ENCODE measurements at places on chromosomes 11 and 22.
A peak's percentile ranks its signal among the peaks of the same experiment; 100 is the strongest.

DNA sequence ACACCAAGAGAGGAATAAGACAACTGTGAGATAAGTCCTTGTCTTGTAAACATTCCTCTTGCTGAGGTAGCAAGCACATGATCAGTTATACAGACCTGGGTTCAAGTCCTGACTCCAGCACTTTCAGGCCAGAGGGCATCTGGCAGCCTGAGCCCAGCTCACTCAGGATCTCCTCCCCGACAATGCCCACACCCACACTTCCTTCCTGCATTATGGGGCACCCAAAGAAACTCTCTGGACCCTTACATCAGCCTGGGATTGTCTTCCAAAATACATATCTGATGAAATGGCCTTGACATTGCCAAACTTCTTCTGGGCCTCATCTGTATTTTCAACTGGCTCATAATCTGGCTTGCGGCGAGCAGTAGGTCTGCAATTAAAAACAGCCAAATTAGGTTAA, 48.6 kb downstream of the ARFGAP3 start:
- DNase-seq = no peak

DNA sequence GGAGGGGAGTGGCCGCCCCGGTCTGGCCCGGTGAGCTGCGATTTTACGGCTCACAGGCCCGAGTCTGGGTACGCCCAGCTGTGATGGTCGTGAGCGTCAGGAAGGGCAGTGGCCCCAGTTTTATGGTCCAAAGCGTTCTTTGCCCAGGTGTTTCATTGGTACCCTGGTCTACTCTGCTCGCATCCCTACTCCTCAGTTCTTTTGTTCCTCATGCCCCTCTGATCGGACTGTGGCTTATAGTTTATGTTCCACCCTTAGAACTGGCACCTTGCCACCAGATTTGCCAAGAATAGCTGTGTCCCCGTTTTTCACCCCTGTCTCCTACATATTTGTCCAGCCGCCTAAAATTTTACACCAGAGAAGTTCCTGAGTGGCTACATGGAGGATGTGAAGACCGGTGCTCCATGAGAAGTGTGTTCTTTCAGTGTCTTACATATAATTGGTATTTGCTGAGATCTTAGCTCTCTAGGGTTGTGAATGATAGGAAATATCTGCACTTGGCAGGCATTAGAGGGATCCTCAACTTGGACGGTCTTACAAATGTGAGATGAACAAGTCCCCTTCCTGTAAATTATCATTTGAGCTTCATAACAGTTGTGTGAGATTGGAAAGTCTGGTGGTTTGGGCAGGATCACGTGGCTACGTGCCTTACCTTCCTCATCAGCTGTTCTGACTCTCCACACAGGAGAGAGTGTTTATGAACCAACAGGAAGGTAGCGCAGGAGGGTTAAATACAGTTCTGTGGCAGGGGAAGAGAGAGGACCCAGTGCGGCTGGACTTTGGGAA, 1.1 kb downstream of the PANX1 start:
- DNase-seq = peak; percentile 46

- DNase-seq = no peak
Measured at GRCh38 chr11:65640483-65641296, 2.8 kb downstream of the SIPA1 start.

GRCh38 chr11:60118338-60118737, 29.9 kb downstream of the MS4A2 start:
- DNase-seq = no peak

GRCh38 chr11:337711-338110, 17.1 kb upstream of the IFITM3 start:
- DNase-seq = no peak

DNA sequence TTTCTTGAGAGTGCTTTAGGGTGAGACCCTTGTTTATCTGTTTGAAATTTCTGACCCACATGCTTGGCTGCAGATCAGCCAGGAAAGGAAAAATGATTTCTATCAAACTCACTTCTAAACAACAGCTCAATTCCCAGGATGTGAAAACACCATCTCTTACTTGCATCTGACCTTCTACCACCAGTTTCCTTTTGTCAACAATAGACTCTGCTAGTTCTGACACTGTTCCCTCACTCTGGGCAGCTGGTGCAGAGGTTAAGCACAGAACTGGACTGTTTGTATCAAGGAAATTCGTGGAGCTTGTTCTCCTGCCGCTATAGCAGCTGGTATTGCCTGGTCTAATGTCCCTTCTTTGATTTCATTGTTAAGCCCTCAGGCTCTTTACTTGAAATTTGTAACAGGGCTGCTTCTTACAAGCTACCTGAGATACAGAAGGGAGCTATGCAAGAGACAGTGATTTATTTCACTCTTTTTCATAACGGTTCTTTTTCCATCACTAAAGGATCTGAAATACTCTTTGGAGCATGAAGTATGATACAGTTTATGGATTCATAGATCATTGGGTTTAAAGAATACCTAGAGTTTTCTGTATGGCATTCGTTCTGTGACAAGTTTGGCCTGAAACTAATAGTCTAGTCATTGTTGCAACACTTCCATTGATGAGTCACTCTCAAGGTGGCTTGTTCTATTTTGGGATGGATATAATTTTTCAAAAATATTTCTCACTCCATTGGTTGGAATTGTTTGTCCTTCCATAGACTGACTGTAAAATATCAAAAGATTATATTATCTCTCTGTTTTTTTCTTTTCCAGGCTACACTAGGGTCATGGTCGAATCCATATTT, 178.2 kb upstream of the ZC3H12C start:
- DNase-seq = no peak

DNA sequence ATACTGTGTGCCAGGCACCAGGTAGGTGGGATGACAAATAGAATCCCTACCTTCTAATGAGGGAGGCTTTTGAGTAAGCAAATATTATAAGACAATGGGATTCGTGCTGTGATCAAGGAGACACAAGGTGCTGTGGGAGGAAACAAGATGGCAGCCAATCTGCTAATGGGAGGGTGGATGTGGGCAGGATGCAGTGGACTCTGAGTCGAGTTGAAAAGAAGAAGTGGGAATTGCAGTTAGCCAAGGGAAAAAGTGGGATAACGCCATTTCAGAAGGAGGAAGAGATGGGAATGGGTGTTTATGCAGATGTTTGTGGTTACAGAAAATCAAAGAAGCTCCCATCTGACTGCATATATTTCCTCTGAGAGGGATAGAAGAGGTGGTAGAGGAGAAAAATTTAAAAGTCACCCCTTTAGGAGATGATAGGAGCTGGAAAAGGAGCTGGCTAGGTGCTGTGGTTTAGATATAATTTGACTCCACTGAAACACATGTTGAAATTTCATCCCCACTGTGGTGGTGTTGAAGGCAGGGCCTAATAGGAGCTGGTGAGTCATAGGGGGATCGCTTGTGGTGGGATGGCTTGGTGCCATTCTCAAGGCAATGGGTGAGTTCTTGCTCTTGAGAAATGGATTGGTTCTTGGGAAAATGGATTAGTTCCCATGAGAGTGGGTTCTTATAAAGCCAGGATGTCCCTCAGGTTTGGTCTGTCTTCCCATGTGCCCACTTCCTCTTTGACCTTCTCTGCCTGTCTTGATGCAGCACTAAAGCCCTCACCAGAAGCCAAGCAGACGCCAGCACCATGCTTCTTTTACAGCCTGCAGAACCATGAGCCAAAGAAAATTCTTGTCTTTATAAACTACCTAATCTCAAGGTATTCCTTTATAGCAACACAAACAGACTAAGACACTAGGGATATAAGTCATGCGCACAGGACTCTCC, 30.0 kb upstream of the POU2AF1 start:
- no peak for DNase-seq

DNA sequence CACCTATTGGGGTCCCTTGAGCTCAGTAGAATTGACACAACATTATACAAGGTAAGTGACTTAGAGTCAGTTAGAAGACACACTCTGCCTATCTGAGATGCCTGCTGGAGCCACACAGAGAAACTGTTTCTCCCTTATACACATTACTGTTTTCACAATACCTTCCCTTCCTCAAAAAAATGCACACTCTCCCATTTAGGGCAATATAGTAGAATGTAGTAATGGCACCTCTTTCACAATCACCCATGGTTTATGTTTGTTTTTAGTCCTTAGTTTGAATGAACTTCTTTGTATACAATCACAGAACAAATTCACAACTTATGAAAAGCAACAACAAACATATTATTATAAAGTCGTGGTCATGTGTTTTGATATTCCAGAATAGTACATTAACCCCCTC, 14.3 kb downstream of the OR52H1 start:
- no peak for DNase-seq

DNA sequence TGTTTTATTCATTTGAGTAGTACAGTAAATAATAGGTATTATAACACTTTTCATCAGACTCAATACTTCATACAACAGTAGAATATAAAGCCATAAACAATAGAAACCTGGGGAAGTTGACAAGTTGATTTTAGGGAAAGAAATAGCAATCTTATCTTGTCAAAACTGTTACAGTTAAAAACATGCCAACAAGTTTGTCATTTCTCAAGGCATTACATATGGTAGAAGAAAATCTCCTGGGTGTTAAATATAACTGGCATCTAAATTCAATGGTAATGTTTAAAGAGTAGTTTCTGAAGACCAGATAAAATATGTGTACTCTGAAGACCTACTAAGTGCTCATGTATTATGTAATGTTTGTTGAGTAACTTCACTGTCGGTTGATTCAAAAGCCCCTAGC, 75.1 kb downstream of the LRRC4C start:
- no peak for DNase-seq

DNA sequence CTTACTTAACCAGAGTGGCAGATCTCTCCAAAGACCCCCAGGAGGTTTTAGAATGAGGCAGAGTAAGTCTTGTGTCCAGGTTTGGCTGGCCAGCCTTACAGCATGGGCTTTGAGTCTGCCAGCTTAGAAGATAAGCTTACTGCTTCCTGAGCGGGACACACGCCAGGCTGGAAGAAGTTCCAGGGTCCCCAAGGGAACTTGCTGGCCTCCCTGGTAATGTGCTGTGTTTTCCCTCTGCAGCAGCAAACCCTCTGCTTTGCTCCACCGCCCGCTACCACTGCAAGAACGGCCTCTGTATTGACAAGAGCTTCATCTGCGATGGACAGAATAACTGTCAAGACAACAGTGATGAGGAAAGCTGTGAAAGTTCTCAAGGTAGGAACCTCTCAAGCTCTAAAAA, 154.2 kb downstream of the LDLRAD3 start:
- no peak for DNase-seq

DNA sequence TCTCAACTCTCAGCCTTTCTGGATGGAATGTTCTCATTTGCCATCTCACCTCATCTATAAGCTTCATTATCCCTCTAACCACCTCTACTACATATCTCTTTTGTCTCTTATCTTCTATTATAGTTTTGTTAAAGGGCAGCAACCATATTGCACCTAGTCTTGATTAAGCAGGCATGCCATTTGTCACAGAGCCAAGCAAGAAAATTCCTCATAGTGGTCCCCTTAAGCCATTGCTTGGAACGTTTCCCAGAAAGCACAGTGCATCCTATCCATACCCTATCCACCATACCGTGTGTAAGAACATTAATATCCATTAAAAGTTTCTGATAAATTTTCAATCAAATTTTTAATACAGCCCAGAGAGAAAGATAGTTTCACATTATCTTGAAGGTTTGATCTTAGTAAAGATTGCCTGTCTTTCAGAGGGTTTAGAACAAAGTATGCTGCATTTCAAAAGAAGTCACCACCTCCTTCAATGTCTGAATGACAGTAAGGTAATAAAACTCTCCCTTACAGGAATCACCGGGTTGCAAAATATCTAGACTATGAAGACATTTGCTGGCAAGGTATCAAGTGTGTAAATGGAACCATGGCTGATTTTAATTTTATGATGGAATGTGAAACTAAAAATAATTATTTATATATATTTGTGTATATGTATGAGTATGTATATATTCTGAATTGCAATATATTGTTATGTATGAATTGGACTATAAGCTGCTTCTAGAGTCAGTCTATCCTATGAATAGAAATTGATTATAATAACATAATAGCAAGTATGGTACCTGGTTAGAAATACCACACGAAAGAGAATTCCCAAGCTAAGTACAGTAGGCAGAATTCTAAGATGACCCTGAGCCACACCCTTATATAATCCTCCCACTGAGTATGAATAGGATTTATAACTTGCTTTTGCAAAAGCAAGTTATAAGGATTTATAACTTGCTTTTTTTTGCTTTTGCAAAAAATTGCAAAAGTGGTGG, 1296.3 kb downstream of the LRRC4C start:
- no peak for DNase-seq

GRCh38 chr11:17102462-17102861, 25.0 kb upstream of the RPS13 start:
- DNase-seq = no peak

DNA sequence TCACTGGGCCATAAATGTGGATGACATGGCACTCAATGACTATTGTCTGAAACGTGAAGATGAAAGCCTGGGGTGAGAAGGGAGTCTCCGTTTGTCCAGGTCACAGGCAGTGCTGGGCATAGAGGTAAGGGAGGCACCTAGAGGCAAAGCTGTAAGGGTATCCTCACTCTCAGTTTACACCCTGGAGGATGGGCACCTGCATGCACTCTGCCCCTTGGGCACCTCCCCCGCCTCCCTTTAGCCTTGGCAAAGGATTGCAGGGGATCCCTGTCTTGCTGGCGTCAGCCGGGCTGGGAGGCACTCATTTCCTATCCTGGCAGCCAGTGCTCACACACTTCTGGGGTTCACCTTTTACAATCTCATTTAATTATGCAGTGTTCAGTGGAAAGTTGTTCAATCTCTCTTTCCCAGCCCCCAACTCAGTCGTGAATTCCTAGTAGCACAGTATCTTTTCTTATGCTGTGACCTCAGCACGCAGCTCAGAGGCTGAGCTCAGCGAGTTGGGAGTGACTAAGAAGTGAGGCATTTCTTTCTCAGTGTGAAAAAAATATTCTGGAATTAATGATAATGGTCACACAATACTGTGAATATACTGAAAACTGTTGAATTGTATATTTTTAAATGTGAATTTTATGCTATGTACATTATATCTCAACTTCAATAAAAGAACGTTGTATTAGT, 866.6 kb downstream of the BRD1 start:
- no peak for DNase-seq

GRCh38 chr11:26985943-26986342, 8.0 kb upstream of the FIBIN start:
- no peak for DNase-seq

GRCh38 chr11:132114743-132115142, 744.3 kb downstream of the NTM start:
- DNase-seq = no peak

Data from right kidney (tissue), 9 donors.